ENCODE measurements at places on chromosomes 4 and X.

DNA sequence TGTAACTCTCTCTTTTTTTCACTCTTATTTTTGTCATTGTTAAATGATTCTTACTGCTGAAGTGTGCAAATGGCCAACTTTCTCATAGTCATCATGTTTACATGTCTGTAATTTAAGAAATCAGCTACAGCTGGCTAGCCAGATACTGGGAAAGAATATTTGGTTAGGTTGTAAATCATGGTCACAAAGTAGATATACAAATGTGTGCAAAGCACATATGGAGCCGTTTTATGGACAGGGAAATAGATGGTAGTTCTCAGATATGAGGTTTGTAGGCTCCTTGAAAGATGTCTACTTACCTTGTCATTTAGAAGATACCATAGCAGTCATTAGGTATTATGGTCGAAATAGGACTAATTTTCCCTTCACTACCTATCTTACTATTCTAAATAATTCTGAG lies 430.4 kb downstream of the ADGRL3 start:
- DNase-seq = no peak

- no peak for DNase-seq
Observed at GRCh38 chr4:16843831-16844508, 54.5 kb downstream of the LDB2 start.

- no peak for DNase-seq
Observed at GRCh38 chrX:130296743-130297142, 28.0 kb upstream of the ZNF280C start.

- no peak for DNase-seq
Observed at GRCh38 chr4:110900213-110900769, 277.4 kb upstream of the PITX2 start.

DNA sequence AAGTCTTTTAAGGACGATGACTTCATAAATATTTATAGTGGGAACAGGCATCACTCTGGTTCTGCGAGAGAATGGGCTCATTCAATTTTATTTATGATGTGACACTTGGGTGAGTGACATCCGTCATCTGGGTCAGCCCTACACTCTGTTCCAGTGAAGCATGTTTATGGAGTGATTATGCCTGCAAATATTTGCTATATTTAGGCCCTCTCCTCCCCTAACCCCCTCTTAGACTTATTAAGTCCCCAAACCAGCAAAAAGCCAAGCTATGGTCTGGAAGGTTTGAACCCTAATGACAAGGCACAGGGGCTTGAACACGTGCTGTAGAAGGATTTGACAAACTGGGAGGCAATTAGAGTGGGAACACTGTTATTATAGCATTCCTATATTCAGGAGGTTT lies 55.9 kb downstream of the C4orf51 start:
- DNase-seq = no peak

DNA sequence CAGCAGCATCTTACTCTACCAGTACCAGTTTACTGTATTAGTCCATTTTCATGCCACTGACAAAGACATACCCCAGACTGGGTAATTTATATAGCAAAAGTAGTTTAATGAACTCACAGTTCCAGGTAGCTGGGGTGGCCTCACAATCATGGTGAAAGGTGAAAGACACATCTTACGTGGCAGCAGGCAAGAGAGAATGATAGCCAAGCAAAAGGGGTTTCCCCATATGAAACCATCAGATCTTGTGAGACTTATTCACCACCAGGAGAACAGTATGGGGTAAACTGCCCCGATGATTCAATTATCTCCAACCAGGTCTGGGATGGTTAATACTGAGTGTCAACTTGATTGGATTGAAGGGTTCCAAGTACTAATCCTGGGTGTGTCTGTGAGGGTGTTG lies 69.3 kb downstream of the YIPF6 start:
- no peak for DNase-seq

DNA sequence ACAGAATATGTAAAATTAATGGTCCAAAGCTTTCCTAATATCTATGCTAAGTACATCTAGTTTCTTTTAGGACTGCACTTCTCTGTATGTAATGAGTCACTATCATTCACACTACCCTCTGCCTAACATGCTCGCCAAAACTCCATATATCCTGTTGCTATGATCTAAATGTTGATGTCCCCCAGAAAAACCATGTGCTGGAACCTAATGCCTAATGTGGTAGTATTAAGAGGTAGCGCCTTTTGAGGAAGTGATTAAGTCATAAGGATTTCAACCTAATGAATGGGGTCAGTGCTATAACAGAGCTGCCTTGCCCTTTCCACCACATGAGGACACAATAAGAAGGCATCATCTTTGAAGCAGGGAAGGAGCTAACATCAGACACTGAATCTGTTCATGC lies 34.9 kb upstream of the NFKB1 start:
- DNase-seq = no peak

DNA sequence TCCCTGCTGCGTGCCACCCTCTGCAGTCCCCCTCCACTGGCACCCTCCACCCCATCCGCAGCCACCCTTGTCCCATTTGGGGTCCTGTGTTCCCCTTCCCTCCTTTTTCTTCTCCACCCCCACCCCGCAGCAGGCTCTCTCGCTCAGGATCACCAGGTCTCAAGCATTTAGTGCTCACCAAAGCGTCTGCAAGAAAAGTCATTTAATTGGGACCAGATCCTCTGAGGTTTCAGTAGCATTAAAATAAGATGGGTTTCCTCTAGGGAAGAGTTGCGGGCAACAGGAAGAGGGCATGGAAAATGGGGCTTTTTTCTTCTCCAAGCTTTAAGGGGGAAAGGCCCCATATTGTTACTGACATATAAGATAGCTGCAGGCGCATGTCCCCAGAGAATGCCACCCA lies 4.9 kb upstream of the HAUS7 start:
- no peak for DNase-seq

- DNase-seq = no peak
Observed at GRCh38 chrX:121254336-121254735, 206.9 kb downstream of the GLUD2 start.

- DNase-seq = no peak
Observed at GRCh38 chrX:110021258-110022022, 18.5 kb downstream of the TMEM164 start.

- DNase-seq = no peak
Observed at GRCh38 chr4:15851969-15852368, 73.8 kb downstream of the CD38 start.

GRCh38 chr4:88949605-88950004 lies 107.4 kb downstream of the FAM13A start:
- DNase-seq = no peak
